ENCODE measurements at places on chromosomes 7 and 10. TPM values are rescaled to one million over a fixed set of nuclear protein-coding genes. Genes with fewer than 3 reads are reported as not detected.
A peak's percentile ranks its signal among the peaks of the same experiment; 100 is the strongest.

- DNase-seq: no peak
- no peak overlapping the region for H3K27ac ChIP-seq
- no peaks in the 10 kb centered on the region for H3K4me1 ChIP-seq
- no peak overlapping the region for H3K4me3 ChIP-seq
These were observed 12.4 kb downstream of the MAT1A start for GRCh38 chr10:80277016-80277415.

GRCh38 chr7:92695308-92696261 is 105.4 kb upstream of the FAM133B start:
- H3K27ac ChIP-seq: no peak overlapping the region
- no peaks in the 10 kb centered on the region for H3K27me3 ChIP-seq
- no peak for DNase-seq

DNA sequence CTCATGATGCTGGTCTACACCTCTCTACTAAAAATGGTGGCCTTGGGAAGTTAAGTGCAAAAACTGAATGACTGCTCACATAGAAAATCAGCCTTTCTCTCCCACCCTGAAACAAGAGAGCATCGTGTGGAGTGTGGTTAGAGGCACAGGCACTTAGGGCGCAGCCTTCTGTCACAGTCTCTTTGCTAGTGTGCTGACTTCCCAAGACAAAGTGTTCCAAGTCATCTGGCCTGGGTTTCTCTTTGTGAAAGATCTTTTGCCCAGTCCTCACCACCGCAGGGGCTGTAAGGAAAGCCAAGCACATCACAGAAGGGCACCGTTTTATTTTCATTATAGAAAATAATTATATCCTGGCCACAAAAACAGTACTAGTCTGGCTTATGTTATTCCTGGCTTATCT is 12.5 kb downstream of the STN1 start:
- no peak overlapping the region for H3K4me3 ChIP-seq
- no peaks in the 10 kb centered on the region for H3K27me3 ChIP-seq
- peaks cover 40% of the 10 kb centered on the region for H3K36me3 ChIP-seq

- no peak overlapping the region for H3K27ac ChIP-seq
- peaks cover 1% of the 10 kb centered on the region for H3K4me1 ChIP-seq
- no peaks in the 10 kb centered on the region for H3K36me3 ChIP-seq
These were observed 273.9 kb downstream of the RPS24 start for GRCh38 chr10:78307576-78307975.

CDK14 gene
- total RNA-seq: 1.5 TPM

DNA sequence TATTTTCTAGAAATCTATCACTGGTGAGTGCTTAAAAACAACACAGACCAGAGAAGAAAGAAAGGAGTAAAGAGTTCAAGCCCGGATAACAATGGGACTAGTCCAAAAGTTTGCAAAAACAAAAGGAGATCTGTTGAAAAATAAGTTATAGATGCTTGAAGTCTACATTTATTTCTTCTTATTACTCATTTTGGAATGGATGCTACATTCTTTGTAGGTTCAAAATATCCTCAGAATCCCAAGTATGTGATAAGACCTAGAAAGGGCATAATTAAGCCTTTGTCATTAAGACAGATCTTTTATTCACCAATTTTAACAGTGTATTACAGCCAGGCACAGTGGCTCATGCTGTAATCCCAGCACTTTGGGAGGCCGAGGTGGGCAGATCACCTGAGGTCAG is 42.7 kb upstream of the ITGB8 start:
- H3K4me1 ChIP-seq: no peaks in the 10 kb centered on the region
- no peaks in the 10 kb centered on the region for H3K27me3 ChIP-seq
- no peak for DNase-seq
- no peak overlapping the region for H3K4me3 ChIP-seq
- H3K36me3 ChIP-seq: no peaks in the 10 kb centered on the region
- no peak overlapping the region for H3K27ac ChIP-seq

- DNase-seq: no peak
- no peaks in the 10 kb centered on the region for H3K36me3 ChIP-seq
- peaks cover 7% of the 10 kb centered on the region for H3K27me3 ChIP-seq
These were observed 35.5 kb downstream of the RAB19 start for GRCh38 chr7:140439359-140439758.

GRCh38 chr10:110641256-110641655 is 2.9 kb upstream of the RBM20 start:
- no peak overlapping the region for H3K27ac ChIP-seq
- no peak for DNase-seq
- no peak overlapping the region for H3K4me3 ChIP-seq
- peaks cover 37% of the 10 kb centered on the region for H3K27me3 ChIP-seq
- H3K36me3 ChIP-seq: no peaks in the 10 kb centered on the region

GRCh38 chr7:33716581-33717477 is 188.5 kb upstream of the BMPER start:
- no peak overlapping the region for H3K4me3 ChIP-seq
- H3K27ac ChIP-seq: no peak overlapping the region
- no peaks in the 10 kb centered on the region for H3K27me3 ChIP-seq
- no peaks in the 10 kb centered on the region for H3K4me1 ChIP-seq

C7orf33 gene
- not detected for total RNA-seq

GIMAP1 gene
- total RNA-seq: 90.9 TPM

- no peaks in the 10 kb centered on the region for H3K4me1 ChIP-seq
- no peak for DNase-seq
- H3K27ac ChIP-seq: no peak overlapping the region
- no peaks in the 10 kb centered on the region for H3K27me3 ChIP-seq
- H3K4me3 ChIP-seq: no peak overlapping the region
These were observed 45.5 kb downstream of the CAV1 start for GRCh38 chr7:116570306-116570705.

ACSM6 gene
- not detected for total RNA-seq

DNA sequence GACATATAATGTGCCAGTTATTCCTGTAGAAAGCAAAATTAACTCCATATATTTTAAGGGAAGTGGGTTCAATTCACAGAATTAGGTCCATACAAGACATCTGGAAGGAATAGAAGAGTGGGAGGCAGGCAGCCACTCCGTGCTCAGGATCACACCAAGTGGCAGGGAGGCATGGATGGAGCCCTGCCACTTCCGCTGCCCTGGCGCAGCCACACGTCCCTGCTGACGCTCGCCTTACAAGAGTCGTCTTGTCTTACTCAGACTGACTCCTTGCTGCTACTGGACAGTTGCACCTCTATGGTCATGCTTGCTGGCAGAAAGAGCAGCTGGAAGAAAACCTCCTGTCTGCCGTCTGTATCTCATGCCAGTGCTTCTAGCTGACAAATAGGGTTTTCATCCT is 579.9 kb upstream of the POM121L12 start:
- H3K27ac ChIP-seq: no peak overlapping the region
- no peaks in the 10 kb centered on the region for H3K36me3 ChIP-seq
- H3K4me3 ChIP-seq: no peak overlapping the region
- H3K27me3 ChIP-seq: no peaks in the 10 kb centered on the region
- no peaks in the 10 kb centered on the region for H3K4me1 ChIP-seq

DNA sequence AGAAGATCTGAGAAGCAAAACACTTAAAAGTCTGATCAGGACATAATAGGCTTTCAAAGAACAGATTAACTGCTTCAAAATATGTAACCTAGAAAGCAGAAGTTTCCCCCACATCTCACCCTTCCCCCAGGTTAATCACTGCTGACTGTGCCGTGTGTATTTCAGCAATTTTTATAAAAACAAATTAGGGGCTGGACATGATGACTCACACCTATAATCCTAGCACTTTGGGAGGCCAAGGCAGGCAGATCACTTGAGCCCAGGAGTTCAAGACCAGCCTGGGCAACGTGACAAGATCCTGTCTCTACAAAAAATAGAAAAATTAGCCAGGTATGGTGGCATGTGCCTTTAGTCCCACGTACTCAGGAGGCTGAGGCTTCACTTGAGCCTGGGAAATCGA is 67.6 kb upstream of the GATA3 start:
- H3K4me1 ChIP-seq: no peaks in the 10 kb centered on the region
- no peak for DNase-seq
- no peak overlapping the region for H3K4me3 ChIP-seq
- no peaks in the 10 kb centered on the region for H3K27me3 ChIP-seq
- H3K36me3 ChIP-seq: peaks cover 6% of the 10 kb centered on the region

TRPV5 gene
- total RNA-seq: not detected

DNA sequence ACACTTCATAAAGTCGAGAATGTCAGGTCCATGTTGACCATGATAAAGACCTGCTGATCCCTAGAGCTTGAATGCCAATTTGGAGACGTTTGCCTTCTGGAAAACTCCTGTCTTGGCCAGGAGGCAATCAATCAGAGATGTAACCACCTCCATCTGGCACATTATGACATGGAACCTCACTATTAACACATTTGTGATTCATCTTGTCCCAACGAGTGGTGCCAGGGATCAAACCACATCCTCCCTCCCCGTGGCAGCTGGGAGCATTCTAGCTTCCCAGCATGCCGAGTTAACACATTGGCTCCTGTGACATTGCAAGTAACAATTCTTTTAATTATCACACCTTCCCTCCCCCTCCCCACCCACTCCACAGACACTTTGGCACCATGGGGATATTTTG is 84.0 kb upstream of the PPP1R17 start:
- H3K27ac ChIP-seq: no peak overlapping the region
- DNase-seq: no peak
- H3K4me1 ChIP-seq: no peaks in the 10 kb centered on the region
- no peaks in the 10 kb centered on the region for H3K36me3 ChIP-seq

DNA sequence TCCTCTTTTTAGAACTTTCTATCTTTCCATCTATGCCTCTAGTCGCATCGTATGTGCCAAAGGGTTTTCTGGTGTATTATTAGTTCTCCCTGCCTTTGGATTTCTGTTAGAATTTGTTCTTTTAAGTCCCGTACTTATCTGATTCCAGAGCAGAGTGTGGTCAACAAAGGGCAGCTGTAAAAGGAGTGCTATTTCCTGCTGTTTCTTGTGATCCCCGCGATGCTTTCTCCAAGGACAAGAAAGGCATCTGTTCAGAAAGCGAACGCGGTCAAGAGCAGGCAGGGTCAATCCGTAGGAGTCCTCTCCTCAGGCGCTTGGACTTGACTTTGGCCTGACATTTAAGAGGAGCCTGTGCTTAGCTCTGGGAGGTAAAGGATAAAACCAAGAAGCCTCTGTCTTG is 1152.1 kb upstream of the AUTS2 start:
- H3K36me3 ChIP-seq: no peaks in the 10 kb centered on the region
- H3K4me3 ChIP-seq: no peak overlapping the region

LBX1 gene
- not detected for total RNA-seq

DNA sequence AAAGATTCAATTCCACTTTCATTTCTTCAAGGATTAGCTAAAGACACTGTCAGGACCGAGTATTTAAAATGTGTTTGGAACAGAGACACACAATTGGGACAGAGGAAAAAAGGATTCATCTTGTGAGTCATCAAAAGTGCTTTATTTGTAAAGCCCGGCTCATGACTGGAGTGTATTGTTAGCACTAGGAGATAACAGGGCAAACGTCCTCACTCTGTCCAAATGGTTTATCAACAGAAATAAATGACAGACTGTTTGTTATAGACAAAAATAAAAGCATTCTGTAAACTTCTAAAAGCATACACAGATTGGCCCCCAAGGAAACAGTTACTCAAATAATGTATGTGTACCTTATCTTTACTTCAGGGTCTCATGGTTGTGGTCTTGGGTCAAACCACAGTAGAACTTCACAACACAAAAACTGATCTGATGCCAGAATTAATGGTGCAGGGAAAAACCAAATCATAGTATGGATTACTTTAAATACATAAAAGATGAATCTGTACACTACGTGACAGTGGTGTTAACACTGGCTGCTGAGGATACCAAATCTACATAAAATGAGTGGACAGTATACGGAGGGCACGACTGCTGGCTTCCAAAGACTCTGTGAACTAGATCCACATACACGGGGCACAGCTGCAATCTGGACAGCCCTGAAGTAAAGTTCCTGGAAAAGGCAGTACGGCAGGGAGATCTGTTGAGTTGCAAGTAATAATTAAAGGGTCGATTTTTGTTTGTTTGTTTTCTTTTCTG is 179.4 kb downstream of the PIP4K2A start:
- no peaks in the 10 kb centered on the region for H3K4me1 ChIP-seq
- H3K36me3 ChIP-seq: peaks cover 21% of the 10 kb centered on the region
- no peak overlapping the region for H3K4me3 ChIP-seq
- H3K27me3 ChIP-seq: peaks cover 4% of the 10 kb centered on the region
- DNase-seq: no peak
- no peak overlapping the region for H3K27ac ChIP-seq

DOCK4 gene
- 0.85 TPM for total RNA-seq

- DNase-seq: no peak
- H3K4me1 ChIP-seq: no peaks in the 10 kb centered on the region
- no peak overlapping the region for H3K27ac ChIP-seq
- H3K36me3 ChIP-seq: no peaks in the 10 kb centered on the region
- no peaks in the 10 kb centered on the region for H3K27me3 ChIP-seq
- no peak overlapping the region for H3K4me3 ChIP-seq
These were observed 20.5 kb downstream of the ZNF438 start for GRCh38 chr10:31011017-31011664.

DNA sequence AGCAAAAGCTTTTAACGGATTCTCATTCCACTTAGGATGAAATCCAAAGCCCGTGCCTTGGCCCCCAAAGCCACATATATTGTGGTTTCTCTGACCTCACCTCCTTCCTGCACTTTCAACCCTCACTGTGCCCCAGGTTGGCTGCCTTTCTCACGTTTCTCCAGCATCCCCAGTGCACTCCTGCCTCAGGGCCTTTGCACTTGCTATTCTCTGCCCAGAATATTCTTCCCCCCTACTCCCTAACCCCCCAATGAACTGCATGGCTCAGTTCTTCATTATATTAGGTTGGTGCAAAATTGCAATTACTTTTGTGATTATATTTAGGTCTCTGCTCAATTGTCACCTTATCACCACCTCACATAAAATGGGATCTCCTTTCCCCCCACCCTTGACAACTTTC is 34.2 kb downstream of the MYOF start:
- H3K4me3 ChIP-seq: no peak overlapping the region
- H3K27me3 ChIP-seq: no peaks in the 10 kb centered on the region
- H3K36me3 ChIP-seq: no peaks in the 10 kb centered on the region
- H3K4me1 ChIP-seq: no peaks in the 10 kb centered on the region

CFAP70 gene
- total RNA-seq: 3.4 TPM

FRA10AC1 gene
- total RNA-seq: 24.1 TPM

DNA sequence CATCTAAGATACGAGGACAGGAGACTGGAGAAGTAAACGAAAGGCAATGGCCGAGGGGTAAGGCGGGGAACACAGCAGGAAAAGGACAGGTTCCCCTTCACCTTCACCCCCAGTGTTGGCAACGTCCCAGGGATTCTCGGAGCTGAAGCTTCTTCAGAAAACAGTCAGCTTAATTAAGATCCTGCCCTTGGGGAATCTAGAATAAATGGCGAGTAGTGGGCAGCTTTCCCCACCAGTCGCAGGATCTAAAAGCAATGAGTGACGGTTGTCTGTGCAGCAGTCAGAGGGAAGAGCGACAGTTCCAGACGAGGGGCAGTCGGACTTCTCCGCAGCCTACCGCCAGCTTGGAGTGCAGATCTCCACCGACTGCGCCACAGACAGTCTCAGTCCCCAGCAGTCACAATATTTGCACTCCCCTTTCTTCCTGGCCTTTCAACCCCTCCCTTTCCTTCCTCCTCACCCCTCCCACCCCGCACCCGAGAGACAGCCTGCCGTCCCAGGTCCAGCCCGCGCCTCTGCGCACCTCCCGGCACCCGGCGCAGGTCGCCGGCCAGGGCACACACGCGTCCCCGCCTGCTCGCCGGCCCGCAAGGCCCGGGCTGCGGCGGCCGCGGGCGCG is 10.9 kb upstream of the SP8 start:
- H3K4me1 ChIP-seq: peaks cover 7% of the 10 kb centered on the region
- no peaks in the 10 kb centered on the region for H3K36me3 ChIP-seq
- DNase-seq: no peak
- peak overlapping the region; percentile 36 for H3K4me3 ChIP-seq
- H3K27ac ChIP-seq: no peak overlapping the region

GGCT gene
- 14.0 TPM for total RNA-seq
